H7 (cell line): ENCODE measurements at places on chromosomes 3 and 15.
A peak's percentile ranks its signal among the peaks of the same experiment; 100 is the strongest.

DNA sequence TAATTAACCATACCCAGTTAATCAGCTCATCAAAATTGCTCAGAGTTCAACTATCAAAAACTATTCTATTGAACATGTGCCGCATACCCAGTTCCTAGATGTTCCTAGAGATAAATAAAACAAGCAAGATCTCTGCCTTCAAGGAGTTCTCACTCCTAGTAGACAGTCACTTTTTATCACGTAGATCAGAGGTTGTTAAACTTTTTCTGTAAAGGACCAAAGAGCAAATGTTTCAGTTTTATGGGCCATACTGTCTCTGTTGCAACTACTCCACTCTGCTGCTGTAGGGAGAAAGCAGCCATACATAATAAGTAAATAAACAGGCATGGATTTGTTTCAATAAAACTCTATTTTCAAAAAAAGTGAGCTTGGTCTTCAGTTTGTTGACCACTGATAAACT lies 7.9 kb downstream of the FBN1 start:
- DNase-seq = no peak

DNA sequence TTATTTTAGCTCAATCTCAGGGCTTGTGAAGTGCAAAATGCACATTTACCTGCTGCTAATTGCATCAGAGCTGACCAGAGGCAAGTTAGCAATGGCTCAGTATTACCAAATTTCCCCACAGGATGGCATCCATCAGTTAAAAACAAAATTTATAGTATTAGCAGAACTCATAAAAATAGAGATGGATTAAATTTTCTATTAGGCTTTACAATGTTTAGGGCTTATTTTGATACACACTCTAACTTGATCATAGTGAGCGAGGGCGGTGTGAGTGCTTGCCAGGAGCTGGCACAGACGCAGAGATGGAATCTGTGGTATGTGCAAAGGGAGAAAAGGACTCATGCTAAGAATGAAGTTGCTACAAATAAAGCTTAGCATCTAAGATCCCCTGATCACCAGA lies 241.0 kb downstream of the NSUN3 start:
- DNase-seq = no peak

- DNase-seq = no peak
Observed at GRCh38 chr15:26232691-26233090, 369.6 kb upstream of the ATP10A start.

GRCh38 chr15:82849556-82850512 lies 40.4 kb downstream of the WHAMM start:
- DNase-seq = peak; percentile 91

- no peak for DNase-seq
Observed at GRCh38 chr3:50359760-50360110, 414 bp upstream of the TMEM115 start.

- no peak for DNase-seq
Observed at GRCh38 chr3:179933914-179934313, 102.8 kb downstream of the PEX5L start.

DNA sequence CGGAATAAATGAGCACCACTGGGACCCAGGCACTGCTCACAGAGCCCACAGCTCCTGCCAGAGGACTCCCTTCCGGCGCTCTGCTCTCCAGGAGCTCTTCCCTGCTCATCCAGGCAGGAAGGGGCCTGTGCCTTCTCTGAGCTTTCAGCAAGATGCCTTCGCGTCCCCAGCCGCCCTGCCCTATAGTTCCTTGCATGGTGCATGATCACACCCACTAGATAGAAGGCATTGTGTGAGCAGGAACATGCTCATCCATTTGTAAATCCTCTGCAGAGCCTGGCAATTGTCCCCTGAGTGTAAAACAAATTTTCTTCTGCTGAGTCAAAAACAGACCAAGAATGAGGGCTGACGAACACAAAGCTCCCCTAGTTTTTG lies 181.6 kb downstream of the MEGF11 start:
- DNase-seq = no peak

GRCh38 chr3:40582401-40583027 lies 57.8 kb downstream of the ZNF621 start:
- DNase-seq = no peak

- no peak for DNase-seq
Observed at GRCh38 chr3:122305818-122306621, 19.0 kb upstream of the CSTA start.

- DNase-seq = no peak
Observed at GRCh38 chr15:40399370-40399769, 6.2 kb upstream of the IVD start.

GRCh38 chr3:56758539-56758981 lies 43.2 kb downstream of the ARHGEF3 start:
- no peak for DNase-seq

GRCh38 chr3:186960347-186960746 lies 30.0 kb downstream of the ST6GAL1 start:
- DNase-seq = no peak

DNA sequence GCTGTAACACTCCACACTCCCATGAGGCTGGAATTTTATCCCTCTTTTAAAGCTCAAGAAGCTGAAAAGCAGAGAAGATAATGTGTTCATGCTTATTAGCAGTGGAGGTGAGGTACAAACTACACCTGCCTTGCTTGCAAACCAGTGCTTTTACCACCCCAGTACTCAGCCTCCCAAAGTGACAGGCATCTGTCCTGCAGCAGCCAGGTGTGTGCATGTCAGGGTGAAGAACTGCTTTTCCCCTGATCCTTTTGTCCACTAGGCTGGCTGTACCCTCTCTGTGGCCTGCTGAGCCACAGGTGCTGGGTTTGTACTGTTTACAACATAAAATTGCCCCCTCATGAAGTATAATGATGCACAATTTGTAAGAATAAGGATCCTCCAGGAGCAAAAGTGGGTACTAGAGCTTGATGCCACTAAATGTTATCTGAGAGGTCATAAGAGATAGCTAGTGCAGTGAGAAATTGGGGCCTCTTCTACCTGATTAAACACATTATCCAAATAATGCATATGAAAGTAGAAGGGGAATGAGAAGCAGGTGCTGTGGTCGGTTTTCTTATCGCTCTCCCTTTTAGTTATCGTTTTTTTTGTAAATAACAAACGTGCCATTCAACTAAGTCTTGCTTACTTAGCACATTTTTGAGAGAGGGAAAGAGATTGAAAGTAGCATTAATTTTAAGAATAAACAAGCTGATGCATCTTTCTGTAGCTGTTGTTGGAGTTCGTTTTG lies 39.2 kb upstream of the GADL1 start:
- no peak for DNase-seq

DNA sequence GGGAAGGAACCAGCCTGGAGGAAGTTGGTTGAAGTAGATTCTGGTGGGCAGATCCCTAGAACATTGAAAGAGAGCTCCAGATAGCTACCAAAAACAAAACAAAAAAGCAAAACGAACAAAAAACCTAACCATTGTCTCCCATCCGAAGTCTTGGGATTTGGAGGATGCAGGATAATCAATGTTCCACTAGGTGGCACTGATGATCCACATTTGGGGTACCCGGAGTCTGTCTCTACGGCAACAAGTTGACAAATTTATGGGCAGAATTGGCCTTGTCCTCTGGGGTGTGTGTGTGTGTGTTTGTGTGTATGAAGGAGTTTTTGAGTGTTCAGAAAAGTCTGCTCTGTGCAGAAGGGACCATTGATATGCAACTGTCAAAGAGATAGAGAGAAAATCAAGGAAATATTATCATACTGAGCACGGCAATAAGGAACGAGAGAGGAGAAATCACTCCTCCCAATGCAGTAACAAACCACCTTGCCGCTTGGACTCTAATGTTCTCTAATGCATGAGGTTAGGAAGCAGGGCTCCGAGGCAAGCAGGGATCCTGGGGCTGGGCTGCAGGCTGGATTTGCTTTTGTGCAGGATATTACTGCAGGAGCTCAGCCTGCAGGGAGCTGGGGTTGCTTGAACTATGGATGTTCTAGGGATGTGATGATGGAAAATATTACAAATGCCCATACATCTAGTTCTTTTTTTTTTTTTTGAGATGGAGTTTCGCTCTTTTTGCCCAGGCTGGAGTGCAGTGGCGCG lies 59.8 kb upstream of the KLHL25 start:
- peak; percentile 81 for DNase-seq

DNA sequence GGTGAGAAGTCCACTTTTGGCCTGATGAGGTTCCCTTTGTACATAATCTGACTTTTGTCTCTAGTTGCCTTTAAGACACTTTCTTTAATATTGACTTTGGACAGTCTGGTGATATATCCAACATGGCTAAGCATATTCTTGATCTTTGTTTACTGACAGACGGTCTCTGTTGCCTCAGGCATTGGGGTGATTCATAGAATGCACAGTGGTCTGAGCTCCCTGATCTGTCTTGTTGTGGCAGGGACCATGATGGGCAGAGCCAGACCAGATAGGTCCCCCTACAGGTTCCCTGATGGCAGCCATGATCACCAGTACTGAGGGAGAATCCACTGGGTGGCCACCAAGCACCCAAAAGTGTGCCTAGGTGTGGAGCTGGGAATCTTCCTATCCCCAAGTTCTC lies 678.1 kb downstream of the MCTP2 start:
- DNase-seq = no peak

DNA sequence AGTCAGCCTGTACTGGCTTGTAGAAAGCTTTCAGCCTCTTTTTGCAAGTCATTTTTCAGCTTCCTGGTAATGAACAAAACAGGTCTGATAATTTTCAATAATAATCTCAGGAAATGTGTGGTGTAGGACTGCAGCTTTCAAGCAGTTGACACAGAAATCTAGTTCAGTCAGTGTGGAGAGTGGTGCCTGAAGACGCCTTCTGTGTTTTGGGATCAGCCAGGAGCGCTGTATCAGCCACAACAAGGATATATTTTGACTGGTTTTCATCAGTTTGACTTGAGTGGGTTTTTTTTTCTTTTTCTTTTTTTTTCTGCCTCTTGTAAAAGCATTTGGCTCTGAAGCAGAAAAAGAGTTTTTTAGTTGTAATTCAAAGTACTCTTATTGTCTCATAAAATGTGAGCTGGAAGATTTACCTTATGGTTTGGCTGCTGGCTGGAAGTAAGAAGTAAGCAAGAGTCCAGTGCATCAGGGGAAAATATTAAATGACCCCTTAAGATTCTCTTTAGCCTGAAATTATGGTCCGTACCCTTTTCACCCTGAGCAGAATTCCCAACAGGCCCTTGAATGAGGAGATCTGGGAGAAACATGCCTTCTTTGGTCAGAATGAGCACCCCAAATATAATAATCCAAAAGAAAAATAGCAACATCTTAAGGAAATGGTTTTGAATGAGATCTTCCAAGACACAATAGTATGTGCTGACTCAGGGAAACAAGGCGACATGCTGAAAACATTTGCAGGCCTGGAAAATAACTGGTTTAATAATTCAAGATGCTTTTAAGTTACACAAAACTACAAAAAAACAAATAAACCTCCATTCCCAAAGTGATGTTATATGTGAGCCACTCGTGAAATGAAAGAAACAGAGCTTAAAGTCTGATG lies 332.7 kb upstream of the ADAMTS9 start:
- DNase-seq = no peak

DNA sequence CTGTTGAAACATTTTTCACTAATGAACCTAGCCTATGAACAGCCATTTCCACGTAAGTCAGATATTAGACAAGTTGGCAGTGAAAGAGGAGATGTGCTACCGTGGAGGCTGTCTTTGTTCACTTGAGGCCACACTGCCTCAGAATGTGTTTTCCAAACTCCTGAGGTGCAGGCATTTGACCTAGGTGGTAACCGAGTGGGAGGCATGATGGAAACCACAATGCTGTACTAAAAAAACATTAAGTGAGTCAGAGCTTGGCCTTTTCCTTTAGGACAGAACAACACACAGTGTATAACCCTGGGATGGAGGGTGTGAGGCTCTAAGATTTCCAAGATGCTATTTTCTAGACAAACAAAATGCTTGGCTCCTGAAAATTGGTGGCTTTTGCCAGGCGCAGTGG lies 406.3 kb downstream of the SOX2 start:
- DNase-seq = no peak

DNA sequence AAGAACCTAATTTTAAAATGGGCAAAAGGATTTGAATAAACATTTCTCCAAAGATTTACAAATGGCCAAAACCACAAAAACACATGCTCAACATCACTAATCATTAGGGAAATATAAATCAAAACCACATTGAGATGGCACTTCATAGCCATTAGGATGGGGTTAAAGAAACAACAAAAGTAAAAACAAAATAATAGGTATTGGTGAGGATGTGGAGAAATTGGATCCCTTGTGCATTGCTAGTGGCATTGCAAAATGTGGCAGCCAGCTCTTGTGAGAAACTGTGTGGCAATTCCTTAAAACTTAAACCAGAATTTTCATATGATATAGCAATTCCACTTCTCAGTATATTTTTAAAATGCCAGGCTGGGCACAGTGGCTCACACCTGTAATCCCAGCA lies 126.5 kb downstream of the STT3B start:
- no peak for DNase-seq

GRCh38 chr3:23836536-23837230 lies 30.9 kb downstream of the UBE2E1 start:
- no peak for DNase-seq

GRCh38 chr3:194988495-194989165 lies 282.3 kb downstream of the XXYLT1 start:
- no peak for DNase-seq

- DNase-seq = no peak
Observed at GRCh38 chr3:152477422-152477821, 208.7 kb downstream of the MBNL1 start.

GRCh38 chr3:100426067-100426682 lies 24.8 kb downstream of the LNP1 start:
- no peak for DNase-seq

GRCh38 chr3:149581681-149582370 lies 76.0 kb downstream of the WWTR1 start:
- DNase-seq = no peak

GRCh38 chr3:122868322-122868721 lies 73.5 kb downstream of the SLC49A4 start:
- DNase-seq = no peak

DNA sequence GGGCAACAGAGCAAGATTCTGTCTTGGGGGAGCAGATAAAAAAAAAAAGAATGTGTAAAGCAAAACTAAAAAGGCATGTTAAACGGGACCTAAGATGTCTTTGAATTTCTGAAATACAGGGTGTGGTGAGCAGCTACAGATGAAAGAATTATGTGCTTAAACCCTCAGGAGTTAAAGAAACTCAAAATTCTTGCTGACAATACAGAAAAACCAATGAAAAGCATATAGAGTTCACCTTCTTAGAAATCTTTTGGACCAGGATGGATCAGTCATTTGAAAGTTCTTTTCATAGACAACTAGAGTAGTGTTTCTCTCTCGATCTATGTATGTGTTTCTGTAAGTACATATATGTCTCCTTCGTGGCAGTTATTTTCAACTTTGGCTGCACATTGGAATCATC lies 31.4 kb downstream of the TUBGCP4 start:
- no peak for DNase-seq

- DNase-seq = no peak
Observed at GRCh38 chr15:75049392-75049791, 26.0 kb downstream of the PPCDC start.

DNA sequence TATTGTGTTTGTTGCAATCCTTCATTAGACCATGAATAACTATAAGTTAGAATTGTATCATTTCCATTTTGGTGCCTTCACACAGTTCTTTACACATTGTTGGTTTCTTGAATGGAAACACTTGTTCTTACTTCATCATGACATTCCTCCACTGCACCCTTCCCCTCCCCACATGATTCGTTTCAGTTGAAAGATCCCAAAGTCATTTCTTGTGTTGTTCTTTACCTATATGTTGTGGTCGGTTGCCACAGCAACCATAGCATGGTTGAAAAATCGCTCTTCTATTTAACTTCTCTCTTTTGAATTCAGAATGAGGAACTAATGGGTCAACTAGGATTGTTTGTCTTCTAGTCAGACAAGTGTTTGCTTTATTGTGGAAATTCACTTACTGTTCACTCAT lies 103.3 kb downstream of the IL1RAP start:
- DNase-seq = no peak
